ENCODE measurements at places on chromosomes 1 and 21.

DNA sequence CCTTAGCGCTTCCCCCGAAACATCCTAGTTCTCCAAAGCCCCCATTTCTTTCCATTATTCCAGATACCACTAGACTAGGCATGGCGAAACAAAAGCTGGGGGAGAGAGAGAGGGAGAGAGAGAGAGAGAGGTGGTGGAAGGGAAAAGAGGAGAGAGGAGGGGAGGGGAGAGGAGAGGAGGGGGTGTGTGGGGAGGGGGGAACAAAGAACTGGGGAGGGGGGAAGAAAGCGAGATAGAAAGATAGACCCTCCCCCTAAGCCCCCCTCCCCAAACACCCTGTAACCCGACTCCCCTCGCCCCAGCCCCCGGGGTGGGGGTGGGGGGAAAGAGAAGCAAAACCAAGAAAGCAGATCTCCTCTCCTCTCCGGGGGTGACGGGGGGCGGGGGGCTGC, 352 bp downstream of the MEX3A start:
- DNase-seq, result no peak

DNA sequence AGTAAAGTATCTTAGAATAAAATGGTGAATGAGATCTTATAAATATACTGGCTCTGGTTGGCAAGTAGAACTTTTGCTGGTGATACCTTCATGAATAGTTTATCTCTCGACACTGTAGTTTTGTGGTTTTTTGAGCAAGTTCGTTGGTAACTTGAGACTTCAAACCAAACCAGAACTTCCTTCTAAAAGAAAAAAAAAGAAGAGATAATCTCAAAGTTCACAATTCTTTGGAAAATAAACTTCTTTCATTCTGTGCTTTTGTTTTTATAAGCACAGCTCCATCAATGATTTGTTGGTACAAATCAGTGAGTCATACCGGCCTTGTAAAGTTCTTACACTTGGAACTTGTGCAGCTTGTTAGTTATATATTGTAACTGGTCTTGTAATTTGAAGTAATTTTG, 2.3 kb downstream of the HIPK1 start:
- no peak for DNase-seq

DNA sequence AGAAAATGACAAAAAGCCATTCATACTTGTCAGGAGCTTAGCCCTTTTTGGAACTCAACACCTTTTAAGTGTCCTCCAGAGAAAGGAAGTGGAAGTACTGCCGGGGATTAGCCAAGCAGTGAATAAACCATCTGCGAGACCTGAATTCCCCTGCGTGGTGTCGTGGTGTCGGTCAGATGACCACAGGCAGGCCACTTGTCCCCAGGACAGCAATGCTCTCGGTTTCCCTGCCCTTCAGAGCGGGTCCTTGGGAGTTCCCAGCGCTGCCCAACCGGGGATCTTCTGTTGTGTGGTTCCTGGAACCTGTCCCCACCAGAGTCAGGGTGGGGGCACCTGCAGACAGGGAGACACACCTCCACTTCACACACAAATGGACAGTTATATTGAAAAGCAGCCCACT, 9.2 kb downstream of the GPR157 start:
- DNase-seq, result no peak

DNA sequence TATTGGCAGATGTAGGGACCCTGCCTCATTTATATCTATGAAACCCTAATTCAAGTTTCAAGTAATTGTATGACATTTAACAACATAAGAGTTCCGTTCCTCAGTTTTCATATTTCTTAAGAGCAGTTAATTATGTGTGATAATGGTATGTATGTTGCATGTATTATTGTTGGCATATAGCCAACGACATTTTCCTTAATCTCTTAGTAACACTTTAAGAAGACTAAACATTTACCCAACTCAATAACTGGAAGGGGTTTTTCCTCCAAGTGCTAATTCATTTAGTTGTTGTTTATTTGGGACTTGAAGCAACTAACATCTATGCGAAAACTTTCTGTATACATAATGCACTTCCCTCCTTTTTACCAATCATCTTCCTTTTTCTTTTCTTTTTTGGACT, 1.5 kb upstream of the RALGPS2 start:
- DNase-seq, result no peak

GRCh38 chr1:23211955-23212354, 5.3 kb downstream of the HTR1D start:
- DNase-seq, result no peak

- DNase-seq, result peak; percentile 46
These were observed 52.7 kb downstream of the MIGA1 start for GRCh38 chr1:77831976-77832711.

GRCh38 chr1:45337630-45338325, 2.2 kb upstream of the TOE1 start:
- DNase-seq, result no peak

DNA sequence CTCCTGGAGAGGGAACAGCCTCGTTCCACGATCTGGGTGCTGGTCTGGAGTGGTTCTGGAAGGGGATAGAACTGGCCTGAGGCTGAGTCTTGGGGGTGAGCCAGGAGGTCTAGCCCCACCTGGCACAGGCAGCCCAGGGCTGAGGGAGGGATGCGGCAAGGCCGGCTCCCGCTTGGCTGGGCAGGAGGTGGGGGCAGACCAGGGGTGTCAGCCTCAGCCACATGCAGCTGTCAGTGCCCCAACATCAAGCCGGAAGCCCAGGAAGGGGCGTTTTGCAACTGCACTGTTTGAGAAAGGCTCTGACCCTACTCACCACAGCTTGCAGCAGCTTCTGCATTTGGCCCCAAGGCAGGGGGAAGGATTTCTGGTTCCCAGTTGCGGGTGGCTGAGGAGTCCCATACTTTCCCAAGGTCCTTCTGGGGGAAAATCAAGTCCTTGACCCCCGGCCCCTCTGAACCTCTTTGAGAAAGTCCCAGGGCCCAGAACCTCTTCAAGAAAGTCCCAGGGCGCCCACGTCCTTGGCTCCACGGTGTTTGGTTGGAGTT, 2.0 kb downstream of the EFHD2 start:
- no peak for DNase-seq

GRCh38 chr1:155327981-155328380, 7.3 kb downstream of the RUSC1 start:
- no peak for DNase-seq

- no peak for DNase-seq
These were observed 96.7 kb downstream of the ABCA4 start for GRCh38 chr1:94024104-94024792.

DNA sequence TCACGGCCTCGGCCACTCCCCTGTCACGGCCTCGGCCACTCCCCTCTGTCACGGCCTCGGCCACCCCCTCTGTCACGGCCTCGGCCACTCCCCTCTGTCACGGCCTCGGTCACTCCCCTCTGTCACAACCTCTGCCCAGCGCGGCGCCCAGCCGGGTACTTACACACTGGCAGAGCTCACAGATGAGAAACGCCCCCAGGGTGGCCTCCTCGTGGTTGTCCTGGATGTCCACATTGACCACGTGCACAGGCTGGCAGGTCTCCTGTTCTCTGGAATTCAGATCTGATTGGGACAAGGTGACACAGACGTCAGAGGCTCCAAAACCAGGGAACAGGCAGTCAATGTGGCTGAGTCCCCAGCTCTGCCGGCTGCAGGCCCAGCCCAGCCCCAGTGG, 3.3 kb upstream of the TMEM240 start:
- no peak for DNase-seq

Measured in uterus (tissue), 4 donors.